ENCODE measurements at places on chromosomes 2 and 18.

DNA sequence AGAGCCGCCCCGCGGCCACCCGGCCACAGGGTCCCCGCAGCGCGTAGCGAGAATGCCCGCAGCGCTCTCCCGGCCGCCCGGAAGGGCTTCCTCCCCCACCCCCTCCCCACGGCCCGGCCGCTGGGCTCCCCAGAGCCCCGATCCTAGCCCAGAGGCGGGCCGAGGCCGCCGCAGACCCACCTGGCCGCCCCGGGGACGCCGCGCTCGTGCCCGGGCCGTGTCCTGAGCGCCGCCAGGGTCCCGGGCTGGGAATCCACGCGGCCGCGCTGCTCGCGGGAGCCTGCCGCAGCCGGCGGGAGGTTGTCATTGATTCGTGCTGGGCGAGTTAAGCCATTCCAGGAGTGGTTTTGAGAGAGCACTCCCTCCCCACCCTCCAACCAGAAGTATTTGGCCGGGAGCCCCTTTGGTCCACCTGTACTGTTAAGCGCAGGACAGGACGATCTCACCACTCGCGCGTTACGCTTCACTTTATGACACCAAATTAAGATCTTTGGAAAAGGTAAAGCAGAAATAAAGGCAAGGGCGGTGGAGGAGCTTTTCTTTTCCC lies 206.4 kb upstream of the SMAD2 start:
- peak; percentile 62 for DNase-seq

DNA sequence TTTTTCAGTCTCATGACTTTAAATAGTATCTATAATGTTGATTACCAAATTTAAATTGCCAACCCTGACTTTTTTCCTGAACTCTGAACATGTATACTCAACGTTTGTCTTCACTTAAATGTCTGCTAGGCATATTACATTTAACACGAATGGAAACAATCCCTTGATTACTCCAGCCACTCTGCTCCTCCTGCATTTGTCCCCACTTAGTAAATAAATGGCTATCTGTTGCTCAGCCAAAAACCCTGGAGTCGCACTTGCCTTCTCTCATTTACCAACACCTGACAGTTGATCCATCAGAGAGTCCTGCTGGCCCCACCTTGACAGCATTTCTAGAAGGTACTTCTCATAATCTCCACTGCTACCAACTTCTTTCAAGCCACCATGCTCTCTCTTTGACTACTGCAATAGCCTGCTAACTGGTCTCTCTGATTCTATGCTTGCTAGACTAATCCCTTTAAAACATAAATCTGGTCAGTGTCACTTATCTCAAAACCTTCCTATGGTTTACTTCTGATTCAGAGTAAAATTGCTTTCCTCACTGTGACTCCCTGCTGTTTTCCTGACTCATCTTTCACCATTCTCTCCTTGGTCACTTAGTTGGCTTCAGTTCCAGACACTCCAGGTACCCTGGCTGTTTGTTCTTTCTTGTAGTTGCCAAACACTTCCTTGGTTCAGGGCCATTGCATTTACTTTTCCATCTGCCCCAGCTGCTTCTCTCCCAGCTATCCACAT lies 31.9 kb downstream of the SPAG16 start:
- DNase-seq = no peak

GRCh38 chr18:31700990-31701389 lies 16.6 kb upstream of the B4GALT6 start:
- no peak for DNase-seq

DNA sequence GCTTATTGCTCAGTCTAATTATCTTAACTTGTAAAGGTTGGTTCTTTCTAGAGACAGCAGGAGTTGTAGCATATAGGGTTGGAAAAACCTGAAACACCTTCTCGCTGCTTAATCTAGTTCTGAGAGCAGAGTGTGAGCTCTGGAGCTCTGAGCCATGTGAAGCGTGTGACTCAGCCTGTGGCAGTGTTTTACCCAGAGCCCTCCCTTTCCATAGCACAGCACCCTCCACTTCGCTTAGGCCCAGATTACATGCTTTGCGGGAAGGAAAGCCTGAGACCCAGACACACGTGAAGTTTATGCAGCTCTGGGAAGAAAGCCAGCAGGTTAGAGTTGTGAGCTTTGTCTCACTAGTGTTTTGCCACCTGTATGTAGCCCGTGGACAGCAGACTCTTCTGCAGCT lies 74.5 kb downstream of the INPP4A start:
- no peak for DNase-seq
